ENCODE measurements at places on chromosomes 3 and 15.

DNA sequence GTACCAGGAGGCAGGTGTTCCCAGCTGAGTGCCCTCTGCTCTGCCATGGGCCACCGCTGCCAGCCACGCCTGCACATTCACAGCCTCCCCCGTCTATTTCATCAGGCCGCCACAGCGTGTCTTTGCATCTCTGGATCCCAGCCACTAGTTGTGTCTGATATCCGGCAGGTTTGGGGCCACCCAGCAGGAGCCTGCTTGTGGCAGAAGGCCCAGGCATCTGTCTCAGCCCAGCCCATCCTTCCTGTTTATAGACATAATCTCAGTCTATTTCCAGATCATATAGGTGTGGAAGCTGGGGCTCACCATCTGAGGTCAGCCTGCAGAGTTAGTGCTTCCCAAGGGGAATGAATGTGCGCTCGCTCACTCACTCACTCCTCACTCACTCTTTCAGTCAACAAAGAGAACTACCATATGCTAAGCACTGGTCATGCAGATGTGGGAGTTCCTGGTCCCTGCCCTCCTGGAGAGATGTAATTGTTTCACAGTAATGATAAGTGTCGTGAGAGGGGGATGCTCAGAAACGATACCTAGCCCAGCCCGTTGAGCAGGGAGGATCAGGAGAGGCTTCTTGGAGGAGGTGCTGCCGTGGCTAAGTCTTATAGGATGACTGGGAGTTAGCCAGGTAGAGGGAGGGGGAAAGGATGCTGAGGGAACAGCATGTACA lies 60.6 kb downstream of the FGD5 start:
- DNase-seq: peak; percentile 70

DNA sequence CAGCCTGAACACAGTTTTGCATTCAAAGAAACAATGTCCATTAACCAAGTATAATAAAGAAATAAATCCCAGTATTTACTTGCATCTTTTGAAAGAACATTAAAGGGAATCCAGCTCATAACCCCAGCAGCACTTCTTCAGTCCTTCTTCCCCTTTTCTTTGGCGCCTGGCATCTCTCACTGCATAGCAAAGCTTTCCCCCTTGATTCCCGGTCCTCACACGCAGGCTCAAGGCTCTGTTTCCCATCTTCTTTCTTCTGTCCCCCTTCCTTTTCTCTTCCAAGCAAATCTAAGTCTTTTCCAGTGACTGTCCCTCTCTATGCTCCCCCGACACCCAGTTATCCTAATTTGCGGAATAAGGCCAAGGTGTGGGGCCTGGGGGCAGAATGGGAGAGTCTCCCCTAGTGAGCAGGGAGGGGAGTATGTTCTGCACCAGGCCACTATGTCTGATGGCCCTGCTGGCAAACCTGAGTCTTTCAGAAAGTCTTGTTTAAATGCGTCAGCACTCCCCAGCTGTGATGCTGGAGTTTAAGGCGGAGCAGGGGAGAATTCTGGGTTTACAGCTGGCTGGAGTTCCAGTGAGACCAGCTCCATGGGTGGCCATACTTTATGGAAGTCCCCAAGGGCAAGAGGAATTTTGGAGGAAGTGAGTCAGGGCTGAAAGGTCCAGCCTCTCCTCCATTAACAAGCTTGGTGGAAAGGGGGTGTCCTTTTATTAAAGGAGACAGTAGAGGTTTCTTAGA lies 42.1 kb downstream of the GOLGA6A start:
- no peak for DNase-seq

DNA sequence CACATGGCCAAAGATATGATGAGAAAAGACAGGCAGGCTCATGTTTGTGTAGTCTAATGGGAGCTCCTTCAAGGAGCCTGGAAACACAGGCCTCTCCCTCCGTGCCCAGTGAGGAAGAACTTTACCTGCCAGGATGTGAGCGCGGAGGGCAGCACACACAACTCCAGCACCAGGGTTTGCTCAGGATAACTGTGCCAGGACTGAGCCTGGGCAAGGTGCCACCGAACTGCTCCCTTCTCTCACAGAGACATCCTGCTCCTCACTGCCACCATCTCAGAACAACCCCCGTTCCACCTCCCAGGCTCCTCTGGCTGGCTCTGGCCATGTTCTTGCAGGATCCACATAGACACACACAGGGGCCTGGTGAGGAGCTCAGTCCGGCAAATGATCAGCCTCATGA lies 87.4 kb downstream of the NUP210 start:
- DNase-seq: no peak

- DNase-seq: no peak
Observed at GRCh38 chr15:96042734-96043224, 287.7 kb upstream of the NR2F2 start.

DNA sequence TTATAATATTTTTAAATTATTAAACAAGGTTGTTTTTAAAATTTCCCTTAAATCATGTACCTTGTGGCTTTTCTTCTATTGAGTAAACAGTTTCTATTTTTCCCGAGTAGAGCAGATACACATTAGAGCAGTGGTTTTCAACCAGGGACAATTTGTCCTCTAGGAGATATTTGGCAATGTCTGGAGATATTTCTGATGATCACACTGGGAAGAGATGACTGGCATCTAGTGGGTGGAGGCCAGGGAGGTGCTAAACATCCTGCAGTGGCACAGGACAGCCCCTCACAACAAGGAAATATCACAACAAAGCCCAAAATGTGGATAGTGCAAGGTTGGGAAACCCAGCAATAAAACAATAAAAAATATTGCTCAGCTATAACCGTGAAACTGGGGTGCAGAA lies 113.0 kb upstream of the PTPRG start:
- no peak for DNase-seq

DNA sequence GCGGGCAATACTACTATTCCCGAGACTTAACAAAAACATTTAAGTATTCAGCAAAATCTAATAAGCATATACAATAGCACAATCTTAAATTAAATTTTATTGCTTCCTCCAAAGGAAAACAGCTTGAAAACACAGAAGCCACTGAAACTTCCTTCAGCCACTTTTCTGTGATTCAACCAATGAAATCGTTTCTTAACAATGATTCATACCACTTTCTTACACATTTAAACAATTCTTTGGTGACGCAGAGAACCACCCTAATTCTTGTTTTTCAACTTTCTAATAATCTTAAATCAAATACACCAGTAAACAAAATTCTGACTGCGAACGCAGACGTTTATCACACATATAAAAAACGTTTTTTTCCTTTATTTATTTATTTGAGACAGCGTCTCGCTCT lies 4.1 kb downstream of the TJP1 start:
- no peak for DNase-seq

GRCh38 chr15:55993804-55994560 lies 570 bp upstream of the NEDD4 start:
- DNase-seq: no peak

GRCh38 chr3:141405025-141405424 lies 36.7 kb downstream of the ZBTB38 start:
- no peak for DNase-seq

GRCh38 chr3:140568842-140569520 lies 108.9 kb upstream of the TRIM42 start:
- no peak for DNase-seq

DNA sequence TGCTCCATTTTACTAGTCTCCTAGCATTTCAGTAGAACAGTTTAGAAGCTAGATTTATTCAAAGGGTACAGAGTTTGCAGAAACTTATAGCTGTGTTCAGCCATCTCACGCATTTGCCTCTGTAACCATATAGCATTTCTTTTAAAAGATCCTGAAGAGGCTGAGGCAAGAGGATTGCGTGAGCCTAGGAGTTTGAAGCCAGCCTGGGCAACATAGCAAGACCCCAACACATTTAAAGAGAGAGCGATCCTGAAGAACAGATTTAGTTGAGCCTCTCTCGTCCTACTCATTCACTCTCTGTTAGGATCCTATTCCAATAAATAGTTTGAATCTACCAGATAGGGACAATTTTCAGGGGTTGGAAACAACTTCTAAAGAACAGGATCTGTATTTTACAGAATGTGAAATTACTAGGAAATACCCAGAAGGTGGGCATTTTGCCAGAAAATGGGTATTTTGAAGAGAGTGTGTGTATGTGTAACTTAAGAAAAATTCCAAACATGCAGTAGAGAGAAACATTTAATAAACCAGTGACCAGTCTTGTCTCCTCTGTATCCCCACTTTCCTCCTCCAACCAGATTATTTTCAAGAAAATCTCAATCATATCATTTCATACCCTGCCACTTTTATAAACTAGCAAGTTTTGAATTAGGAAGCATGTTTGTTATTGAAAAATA lies 4.5 kb downstream of the EIF3J start:
- no peak for DNase-seq

DNA sequence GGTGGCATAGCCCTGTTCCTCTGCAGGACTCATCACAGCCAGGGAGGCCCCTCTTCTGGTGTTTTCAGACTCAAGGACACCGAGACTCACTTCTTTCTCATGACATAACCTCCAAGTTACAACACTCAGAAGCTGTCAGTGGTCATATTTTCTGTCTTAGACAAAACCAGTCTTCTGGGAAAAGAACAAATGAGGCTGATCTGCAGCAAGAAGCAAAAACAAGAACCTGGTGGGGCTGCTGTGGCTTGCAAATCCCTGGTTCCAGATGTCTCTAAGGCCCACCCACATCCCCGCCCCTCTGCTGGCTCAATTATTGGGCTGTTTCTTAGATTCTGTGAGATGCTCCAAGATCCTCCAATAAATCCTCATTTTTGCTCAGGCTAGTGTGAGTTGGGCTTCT lies 16.6 kb upstream of the LOXL1 start:
- no peak for DNase-seq

DNA sequence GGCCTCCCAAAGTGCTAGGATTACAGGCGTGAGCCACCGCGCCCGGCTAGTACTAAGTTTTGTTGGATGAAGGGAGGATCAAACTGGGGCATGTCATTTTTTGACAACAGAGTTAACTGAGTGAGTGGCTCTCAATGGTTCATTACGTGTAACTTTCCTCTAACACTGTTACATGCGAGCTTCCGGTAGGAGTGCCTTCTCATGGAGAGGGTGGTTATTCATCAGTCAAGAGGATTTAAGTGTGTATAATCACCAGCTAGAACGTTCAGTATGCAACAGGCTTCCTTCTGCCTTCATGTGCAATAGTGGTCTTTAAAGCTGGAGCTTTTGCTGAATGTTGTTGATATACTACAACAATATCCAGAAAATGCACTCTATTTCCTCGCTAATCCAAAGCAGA lies 19.1 kb upstream of the GOLGA8A start:
- no peak for DNase-seq

GRCh38 chr3:182115328-182116015 lies 403.7 kb downstream of the SOX2 start:
- DNase-seq: no peak

- DNase-seq: no peak
Observed at GRCh38 chr15:92510163-92510882, 116.6 kb downstream of the ST8SIA2 start.

DNA sequence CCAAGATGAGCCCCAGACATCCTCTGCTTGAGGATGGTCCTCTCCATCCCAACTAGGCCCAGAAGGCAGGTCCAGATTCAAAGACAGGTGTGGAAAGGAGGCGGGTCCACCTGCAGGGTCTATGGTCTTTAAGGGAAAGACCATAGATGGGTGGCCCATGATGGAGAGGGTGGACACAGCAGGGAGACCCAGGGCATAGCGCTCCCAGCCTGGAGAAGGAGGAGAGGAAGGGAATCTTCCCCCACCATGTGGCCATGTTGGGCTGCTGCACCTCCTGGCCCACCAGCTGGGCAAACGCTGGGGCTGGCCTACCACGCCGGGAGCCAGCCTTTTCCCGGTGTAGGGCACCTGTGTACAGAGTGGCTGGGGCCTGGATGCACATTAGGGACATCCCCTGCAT lies 265.2 kb upstream of the TLE3 start:
- DNase-seq: no peak

DNA sequence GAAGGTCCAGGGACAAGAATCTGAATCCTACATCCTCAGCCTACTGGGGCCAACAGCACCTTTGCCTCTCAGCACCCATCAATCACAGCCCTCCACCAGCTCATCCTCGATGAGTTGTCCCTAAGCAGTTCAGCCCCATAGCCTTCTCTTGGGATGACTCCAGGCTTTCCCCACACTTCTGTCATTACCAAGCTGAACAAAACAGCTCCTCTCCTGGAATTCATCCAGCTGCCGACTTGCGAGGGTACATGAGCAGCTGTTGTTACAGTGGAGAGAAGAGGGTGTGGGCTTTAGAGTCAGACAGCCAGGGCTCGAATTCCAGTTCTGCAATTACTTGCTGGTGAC lies 69.0 kb upstream of the THBS1 start:
- DNase-seq: no peak

- DNase-seq: no peak
Observed at GRCh38 chr3:122979211-122979610, 48.4 kb downstream of the SEMA5B start.

DNA sequence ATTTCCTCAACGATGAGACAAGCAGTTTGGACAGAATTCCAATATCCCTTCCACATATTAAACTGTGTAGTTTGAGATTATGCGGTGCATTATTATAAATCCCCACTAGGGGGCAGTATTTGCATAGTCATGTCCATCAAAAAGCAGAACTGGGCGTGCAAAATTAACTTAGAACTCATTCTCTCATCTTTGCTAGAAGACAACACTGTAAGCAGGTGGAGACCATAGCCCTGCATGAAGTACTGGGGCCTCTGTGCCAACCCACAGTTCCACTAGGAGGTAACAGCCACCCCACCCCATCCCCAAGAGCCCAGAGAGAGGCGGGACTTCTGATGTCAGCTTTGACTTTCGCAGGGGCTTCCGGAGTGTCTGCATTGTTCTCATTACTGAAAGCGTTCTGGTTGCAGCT lies 106.6 kb upstream of the TMC3 start:
- DNase-seq: no peak

DNA sequence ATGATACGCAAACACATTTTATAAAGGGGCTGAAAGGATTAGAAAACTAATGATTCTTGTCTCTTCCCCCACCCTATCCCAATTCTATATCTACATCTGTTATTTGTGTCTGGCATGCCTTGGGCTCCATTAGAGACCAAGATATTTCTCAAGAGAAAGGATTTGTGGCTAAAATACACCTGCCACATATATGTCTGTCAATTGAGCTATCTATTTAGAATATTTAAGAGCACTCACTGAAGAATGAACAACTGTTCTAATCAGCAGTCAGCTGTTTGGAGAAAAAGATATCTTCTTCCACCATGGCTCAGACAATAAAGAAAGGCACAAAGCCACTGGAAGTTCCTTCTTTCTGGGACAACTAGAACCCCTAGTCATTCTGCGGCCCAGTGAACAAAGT lies 61.7 kb upstream of the LRRN1 start:
- no peak for DNase-seq

GRCh38 chr3:181930105-181930504 lies 218.4 kb downstream of the SOX2 start:
- DNase-seq: no peak

GRCh38 chr15:48858401-48858800 lies 19.5 kb upstream of the EID1 start:
- no peak for DNase-seq

DNA sequence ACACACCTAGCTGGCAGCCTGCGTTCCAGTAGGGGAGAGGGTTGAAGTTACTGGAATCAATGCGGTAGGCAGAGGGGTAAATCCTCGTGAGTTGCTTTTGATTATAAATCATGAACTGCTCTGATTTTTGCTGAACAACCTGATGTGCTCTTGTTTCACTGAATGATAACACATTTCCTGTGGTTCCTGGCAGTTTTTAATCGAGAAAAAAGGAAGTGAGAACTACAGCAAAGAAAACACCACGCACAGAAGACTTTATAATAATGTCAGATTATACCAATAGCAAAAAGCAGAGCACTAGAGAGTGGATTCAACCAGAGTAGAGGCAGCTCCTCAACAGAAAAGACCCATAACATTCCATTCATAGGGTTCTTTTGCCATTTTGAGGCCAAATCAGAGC lies 200.8 kb upstream of the STRIT1 start:
- DNase-seq: no peak

GRCh38 chr15:52134502-52135144 lies 22.0 kb upstream of the BCL2L10 start:
- DNase-seq: no peak

- DNase-seq: no peak
Observed at GRCh38 chr3:176106380-176106779, 1090.9 kb downstream of the TBL1XR1 start.
